ENCODE measurements at places on chromosomes 5 and 9.

- no peak for DNase-seq
These were observed 16.9 kb downstream of the ADAM19 start for GRCh38 chr5:157558681-157559080.

GRCh38 chr9:133606708-133607025 lies 2.5 kb downstream of the FAM163B start:
- DNase-seq, result no peak

DNA sequence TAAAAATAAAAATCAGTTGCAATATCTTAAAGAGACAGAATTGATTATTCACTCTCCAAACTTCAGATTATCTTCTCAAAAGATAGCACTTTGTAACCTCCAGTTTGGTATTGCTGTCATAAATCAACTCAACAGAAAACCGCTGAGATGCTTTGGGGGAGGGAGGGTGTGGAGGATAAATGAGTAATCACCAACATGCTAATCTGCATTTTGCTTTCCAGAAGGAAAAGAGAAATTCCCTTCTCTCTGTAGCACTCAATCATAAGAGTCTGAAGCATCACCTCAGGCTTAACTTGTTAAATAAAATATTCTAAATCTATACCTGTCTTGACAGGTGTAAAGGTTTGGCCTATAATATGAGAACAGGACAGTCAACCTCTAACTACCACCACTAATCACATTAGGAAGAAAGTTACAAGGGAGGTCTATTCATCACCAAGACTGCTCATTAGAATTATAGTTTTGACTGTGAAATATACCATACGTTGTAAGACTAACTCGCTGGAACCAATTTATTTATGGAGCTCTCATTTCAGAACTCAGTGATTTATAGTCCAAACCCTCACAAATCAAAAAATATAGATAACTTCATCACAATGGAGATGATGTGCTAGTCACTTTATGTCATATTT lies 89.0 kb downstream of the PIK3R1 start:
- DNase-seq, result no peak

DNA sequence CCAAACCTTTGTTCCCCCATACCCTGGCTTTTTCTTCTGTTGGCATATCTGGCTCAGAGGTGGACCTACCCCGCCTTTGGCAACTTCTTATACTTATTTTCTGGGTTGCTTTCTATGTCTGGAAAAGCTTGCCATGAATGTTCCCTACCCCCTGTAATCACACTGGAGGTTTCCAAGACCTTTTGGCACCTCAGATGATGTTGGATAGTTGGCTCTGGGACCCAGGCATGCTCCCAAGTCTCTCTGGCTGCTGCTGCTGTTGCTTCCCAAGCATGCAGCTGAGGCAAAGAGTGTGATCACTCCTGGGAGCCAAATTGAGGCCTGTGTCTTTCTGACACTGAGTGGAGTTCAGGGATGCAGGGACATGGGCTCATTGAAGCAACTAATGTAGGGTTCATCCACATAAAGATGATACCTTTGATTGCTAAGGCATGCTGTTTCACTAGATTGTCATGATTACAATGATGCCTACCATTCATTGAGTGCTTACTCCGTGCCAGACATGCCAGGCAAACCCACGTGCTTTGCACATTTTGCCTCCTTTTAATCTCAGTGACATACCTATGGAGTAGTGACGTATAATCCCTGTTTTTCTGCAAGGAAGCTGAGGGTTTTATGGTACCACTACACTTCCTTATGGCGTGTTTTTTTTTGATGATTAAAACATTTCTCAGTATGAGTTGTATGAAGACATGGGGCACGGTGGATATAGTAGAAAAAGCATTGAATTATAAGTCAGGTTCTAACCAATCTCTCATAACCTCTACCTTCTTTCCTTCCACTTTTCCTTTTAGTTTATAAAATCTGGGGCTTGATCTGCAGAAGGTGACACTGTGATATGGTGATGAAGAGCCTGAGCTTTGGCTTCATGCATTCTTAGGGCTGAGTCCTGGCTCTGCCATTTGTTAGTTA lies 73.1 kb downstream of the ARHGAP26 start:
- DNase-seq, result no peak

GRCh38 chr9:33374190-33374589 lies 28.2 kb downstream of the AQP7 start:
- DNase-seq, result no peak

DNA sequence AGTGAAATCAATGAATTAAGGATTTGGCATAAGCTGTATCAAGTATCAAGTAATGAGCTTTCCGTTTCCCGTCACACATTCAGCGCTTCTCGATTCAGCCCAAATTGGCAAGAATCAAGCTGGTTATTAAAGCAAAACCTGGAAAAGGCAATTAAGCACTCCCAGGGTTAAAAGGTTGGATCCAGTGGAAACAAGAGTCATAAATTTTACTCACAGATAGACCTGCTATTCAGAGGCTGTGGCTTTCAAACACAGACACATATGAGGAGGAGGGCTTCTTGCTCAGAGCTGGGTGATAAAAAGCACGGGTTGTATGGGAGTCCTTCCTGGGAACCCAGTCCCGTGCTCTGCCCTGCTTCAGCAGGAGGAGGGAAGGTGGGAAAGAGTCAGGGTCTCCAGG lies 112.3 kb upstream of the CXCL14 start:
- DNase-seq, result no peak

DNA sequence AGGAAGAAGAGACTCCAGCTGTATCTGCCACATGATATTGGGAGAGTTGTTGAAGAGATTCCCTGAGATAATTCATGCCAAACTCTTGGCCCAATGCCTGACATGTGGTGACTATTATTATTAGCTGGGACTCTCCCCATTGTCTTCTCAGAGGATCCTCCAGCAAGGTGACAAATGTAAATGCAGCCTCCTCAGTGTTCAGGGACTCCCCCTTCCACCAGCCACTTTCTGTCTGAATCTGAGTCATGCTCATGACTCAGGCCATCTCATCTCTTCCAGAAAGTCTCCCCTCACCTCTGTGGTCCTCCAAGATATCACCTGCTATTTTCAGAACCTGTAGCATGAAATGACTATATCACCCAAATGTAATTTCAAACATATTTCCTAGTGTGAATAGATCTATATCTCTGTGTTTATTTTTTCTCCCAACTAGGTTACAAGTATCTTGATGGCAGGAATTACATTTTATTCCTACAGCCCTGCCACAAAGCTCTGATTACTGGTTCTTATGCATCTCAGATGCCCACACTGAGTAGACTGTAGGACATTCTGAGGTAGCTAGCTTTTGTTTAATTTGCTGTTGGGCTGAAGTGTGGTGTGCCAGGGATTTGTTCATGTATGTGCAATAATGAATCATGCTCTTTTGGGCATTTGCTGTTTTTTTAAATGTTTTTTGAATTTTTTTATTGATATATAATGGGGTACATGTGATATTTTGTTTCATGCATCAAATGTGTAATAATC lies 126.6 kb upstream of the IL12B start:
- DNase-seq, result peak; percentile 32

DNA sequence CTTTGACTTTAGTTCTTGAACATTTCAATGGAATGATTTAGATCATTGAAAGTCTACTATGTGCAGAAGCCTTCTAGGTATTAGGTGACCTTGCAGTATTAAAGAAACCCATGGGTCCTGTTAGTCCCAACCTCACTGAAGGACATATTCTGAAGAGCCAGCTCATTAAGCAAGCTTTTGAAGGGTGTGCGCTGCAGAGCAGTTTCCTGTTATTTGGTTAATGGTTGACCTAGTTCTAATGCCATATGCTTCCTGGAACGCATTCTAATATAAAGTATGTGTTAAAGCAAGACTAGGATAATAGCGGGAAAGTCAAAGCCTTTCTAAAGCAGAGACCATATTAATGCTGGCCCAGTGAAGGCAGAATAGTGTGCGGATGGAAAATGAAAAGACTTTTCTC lies 20.1 kb downstream of the ZNF462 start:
- DNase-seq, result no peak

DNA sequence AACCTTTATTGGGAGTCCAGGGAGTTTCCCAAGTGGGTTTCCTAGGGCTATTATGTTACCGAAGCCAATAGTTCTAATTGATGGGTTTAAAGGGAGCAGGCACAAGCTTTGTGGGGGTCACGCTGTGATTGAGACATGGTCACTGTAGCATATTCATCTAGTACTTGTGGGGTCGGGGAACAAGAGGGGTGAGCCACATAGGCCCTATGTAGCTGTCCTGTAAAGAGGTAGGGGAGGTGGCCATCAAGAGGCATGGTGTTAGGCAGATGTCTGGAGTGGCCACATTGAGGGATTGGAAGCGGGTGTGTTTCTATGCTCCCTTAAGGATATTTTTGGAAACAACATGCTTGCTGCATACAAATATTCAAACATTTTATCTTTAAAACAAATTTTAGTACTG lies 50.1 kb downstream of the EXOSC2 start:
- no peak for DNase-seq

GRCh38 chr9:68595868-68596267 lies 55.2 kb upstream of the TMEM252 start:
- DNase-seq, result no peak

All from CD4-positive, alpha-beta T cell treated with Interleukin-15 for 4 hours (primary cell).